ENCODE measurements at places on chromosomes 12 and 14.
A peak's percentile ranks its signal among the peaks of the same experiment; 100 is the strongest.

DNA sequence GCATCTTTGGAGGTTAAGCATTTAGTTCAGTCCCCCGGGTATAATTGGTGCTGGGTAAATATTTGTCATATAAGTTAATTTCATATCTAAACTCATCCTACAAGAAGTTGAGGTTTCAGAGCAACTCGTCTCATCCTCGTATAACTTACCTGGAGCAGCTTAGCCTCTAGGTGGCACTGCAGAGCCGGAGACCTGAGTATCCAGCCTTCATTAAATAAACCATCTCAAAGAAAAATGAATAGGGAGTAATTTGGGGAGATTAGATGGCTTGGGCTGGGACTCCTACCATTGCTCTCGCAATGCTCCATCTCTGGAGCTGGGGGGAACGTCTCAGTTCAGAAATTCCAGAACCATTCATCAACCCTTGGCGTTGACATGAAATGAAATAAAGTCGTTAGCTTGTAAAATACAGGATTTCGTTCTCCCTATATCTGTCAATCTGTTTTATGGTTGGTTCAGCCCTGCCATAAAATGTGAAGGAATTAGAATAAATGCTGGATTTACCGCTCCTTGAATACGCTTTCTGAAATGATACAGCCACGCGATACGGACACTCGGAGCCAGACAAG lies 122.9 kb upstream of the TMEM132D start:
- DNase-seq, result peak; percentile 20

GRCh38 chr14:32576088-32576795 lies 247.1 kb downstream of the AKAP6 start:
- DNase-seq, result peak; percentile 20

- no peak for DNase-seq
These were observed 6.6 kb downstream of the PPTC7 start for GRCh38 chr12:110576504-110576903.

DNA sequence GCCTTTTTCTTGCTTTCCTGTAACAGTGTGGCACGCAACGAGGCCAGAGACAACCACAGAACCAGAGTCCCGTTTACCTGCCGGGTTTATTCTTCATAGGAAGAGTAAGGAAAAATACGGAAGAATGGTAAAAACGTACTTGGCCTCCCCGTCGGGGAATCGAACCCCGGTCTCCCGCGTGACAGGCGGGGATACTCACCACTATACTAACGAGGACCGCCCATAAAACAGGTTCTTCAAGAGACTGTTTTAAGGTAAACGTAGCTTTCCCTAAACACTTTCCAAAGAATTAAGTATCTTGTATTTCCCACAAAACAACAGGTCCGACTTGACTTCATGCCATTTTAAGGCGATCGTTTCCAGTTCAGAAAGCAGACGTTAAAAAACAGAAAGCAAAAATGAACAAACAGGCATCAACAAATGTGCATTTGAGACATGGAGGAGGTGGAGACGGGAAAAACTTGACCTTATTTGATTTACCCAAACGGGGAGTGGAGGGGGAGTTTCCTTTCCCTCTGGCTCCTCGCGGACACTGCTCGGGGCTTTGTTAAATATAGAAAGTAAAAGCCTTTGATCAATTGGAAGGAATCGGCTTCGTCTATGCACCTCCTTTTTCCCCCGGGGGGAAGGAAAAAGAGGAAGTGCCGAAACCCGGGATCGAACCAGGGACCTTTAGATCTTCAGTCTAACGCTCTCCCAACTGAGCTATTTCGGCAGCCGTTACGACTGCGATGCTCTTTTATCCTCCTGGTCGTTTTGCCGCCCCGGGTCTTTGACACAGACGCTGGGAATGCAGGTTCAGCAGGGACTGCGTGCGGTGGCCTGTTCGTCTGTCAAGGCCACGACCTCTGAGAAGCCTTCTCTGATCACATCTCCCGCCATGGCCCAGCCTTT lies 13.0 kb upstream of the UBC start:
- peak; percentile 86 for DNase-seq

- DNase-seq, result no peak
These were observed 68.6 kb downstream of the ITPK1 start for GRCh38 chr14:93047157-93047556.

- DNase-seq, result no peak
These were observed 820 bp upstream of the SMAGP start for GRCh38 chr12:51270951-51271518.

- no peak for DNase-seq
These were observed 888 bp upstream of the PPP1R12A start for GRCh38 chr12:79935624-79936345.

GRCh38 chr14:23523229-23524016 lies 28.1 kb downstream of the ZFHX2 start:
- no peak for DNase-seq

- no peak for DNase-seq
These were observed 329.0 kb downstream of the ZFP36L1 start for GRCh38 chr14:68463705-68464374.
